Prostate gland (tissue), 2 donors: ENCODE measurements at places on chromosomes 2 and 18. TPM values are rescaled to one million over a fixed set of nuclear protein-coding genes. Genes with fewer than 3 reads are reported as not detected.

DNA sequence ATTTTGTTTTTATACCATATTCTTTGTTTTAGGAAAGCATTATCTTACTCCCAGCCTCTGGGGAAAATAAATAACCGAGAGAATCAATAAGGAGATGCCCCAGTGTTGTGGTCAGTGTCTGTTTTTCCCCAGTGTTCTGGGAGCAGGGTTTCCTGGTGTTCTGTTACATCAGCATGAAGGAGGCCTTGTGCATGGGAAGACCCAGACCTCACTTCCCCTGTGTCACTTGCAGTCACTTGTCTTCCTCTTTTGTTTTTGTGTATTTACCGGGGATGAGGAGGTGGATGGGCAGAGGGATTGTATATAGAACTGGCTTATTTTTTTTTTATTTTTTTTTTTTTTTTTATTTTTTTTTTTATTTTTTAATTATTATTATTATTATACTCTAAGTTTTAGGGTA is 45.0 kb upstream of the MGAT5 start:
- H3K4me1 ChIP-seq = no peaks in the 10 kb centered on the region
- H3K27ac ChIP-seq = no peak overlapping the region
- H3K36me3 ChIP-seq = no peaks in the 10 kb centered on the region
- no peak overlapping the region for H3K4me3 ChIP-seq

The POU3F3 gene
- total RNA-seq = not detected

- no peak overlapping the region for H3K27ac ChIP-seq
- no peak overlapping the region for H3K4me3 ChIP-seq
- H3K27me3 ChIP-seq = no peaks in the 10 kb centered on the region
- no peak for DNase-seq
These were observed 174.8 kb upstream of the ACAA2 start for GRCh38 chr18:49988101-49988500.

- DNase-seq = no peak
- H3K27ac ChIP-seq = no peak overlapping the region
- H3K36me3 ChIP-seq = no peaks in the 10 kb centered on the region
- H3K4me1 ChIP-seq = no peaks in the 10 kb centered on the region
These were observed 752.6 kb upstream of the ACVR2A start for GRCh38 chr2:147092266-147092665.

The SIGLEC15 gene
- total RNA-seq = 0.91 TPM

The PDCD1 gene
- total RNA-seq = 0.80 TPM

GRCh38 chr2:10000541-10000940 is 42.8 kb upstream of the KLF11 start:
- H3K4me1 ChIP-seq = no peaks in the 10 kb centered on the region
- no peak overlapping the region for H3K4me3 ChIP-seq
- no peaks in the 10 kb centered on the region for H3K27me3 ChIP-seq
- H3K27ac ChIP-seq = no peak overlapping the region

The PIAS2 gene
- total RNA-seq = 35.2 TPM

- no peaks in the 10 kb centered on the region for H3K4me1 ChIP-seq
- no peak overlapping the region for H3K27ac ChIP-seq
- peak; percentile 13 for DNase-seq
- H3K27me3 ChIP-seq = no peaks in the 10 kb centered on the region
- no peak overlapping the region for H3K4me3 ChIP-seq
- H3K36me3 ChIP-seq = no peaks in the 10 kb centered on the region
These were observed 514.2 kb upstream of the MYT1L start for GRCh38 chr2:2845267-2845666.

GRCh38 chr2:152635635-152636298 is 81.5 kb downstream of the PRPF40A start:
- no peaks in the 10 kb centered on the region for H3K27me3 ChIP-seq
- H3K27ac ChIP-seq = no peak overlapping the region
- DNase-seq = peak; percentile 16
- H3K36me3 ChIP-seq = no peaks in the 10 kb centered on the region
- H3K4me3 ChIP-seq = no peak overlapping the region

DNA sequence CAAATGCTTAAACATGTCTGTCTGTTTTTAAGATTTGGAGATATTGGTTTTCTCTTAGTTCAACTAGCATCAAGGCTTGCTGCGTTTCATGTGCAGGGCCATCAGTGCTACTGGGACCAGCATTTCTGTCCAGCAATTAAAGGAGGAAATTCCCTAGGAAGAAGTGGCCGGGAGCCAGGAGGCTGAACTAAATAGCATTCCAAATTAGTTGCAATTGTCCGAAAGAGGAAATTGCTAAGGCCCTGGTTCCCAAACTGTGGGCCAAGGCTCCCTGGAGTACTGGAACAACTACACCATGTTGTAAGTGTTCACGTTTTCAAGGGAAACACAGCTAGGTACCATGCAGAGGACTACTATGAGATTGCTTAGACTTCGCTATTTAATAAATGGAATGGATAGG is 257.9 kb downstream of the PTPRM start:
- DNase-seq = no peak
- no peaks in the 10 kb centered on the region for H3K36me3 ChIP-seq
- no peaks in the 10 kb centered on the region for H3K27me3 ChIP-seq
- no peak overlapping the region for H3K4me3 ChIP-seq
- H3K27ac ChIP-seq = no peak overlapping the region

DNA sequence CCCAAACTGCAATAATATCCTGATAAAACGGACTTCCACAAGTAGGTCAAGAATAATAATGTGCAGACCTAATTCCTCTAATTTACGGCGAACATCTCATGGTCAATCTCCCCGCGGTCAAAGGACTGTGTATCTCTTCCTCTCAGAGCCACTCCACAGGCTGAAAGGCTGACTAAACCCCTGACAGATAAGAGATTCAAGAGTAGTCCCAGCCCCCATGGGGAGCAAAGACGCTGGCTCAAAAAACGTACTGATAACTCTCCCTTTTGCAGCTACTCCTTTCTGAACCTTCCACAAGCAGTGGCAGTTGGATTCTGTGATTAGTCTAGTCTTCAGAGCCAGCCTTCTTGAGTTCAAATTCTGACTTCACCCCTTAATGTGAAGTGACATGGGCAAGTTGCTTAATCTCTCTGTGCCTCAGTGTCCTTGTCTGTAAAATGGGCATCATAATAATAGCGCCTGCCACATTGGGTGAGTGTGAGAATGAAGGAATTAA is 19.7 kb upstream of the IL18R1 start:
- no peaks in the 10 kb centered on the region for H3K36me3 ChIP-seq
- no peak for DNase-seq
- no peak overlapping the region for H3K27ac ChIP-seq
- no peaks in the 10 kb centered on the region for H3K27me3 ChIP-seq

The ZNF804A gene
- 0.41 TPM for total RNA-seq

GRCh38 chr18:31819106-31819924 is 58.6 kb upstream of the SLC25A52 start:
- DNase-seq = peak; percentile 12
- H3K36me3 ChIP-seq = no peaks in the 10 kb centered on the region
- H3K4me1 ChIP-seq = no peaks in the 10 kb centered on the region
- no peak overlapping the region for H3K27ac ChIP-seq
- no peaks in the 10 kb centered on the region for H3K27me3 ChIP-seq

DNA sequence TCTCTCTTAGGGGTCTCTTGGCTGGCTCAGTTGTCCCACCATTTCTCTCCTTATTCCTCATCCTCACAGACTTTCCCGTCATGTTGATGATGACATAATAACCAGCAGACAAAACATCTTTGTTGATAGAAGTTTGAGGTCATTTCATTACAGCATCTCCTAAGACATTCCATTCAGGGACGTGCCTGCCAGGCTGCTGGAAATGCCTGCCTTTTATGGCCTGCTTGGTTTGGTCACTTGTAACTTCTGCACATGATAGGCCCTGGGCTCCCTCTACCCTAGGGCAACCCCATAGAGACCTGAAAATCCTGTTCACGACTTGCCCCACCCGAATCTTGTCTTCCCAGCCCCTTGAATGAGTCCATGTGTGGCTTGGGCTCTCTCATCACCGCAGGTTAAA is 81.7 kb downstream of the SDC1 start:
- no peaks in the 10 kb centered on the region for H3K27me3 ChIP-seq
- no peaks in the 10 kb centered on the region for H3K4me1 ChIP-seq
- no peak overlapping the region for H3K4me3 ChIP-seq
- H3K27ac ChIP-seq = no peak overlapping the region
- H3K36me3 ChIP-seq = no peaks in the 10 kb centered on the region
- DNase-seq = no peak

The RFTN2 gene
- 2.3 TPM for total RNA-seq

The RNF152 gene
- total RNA-seq = 15.5 TPM

DNA sequence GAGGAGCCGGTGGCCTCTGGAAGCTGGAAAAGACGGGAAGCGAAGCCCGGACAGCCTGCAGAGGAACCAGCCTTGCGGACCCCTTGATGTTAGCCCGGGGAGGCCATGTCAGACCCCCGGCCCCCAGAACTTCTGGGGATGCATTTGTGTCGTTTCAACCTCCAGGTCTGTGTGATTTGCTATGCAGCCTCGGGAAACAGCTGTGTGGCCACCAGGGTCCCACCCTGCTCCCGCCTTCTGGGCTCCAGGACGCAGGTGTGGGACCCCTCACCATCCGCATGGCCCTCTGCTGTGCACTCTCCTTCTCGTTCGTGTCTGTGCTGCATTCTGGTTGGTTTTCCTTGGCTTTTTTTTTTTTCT is 13.3 kb downstream of the NEU4 start:
- no peak overlapping the region for H3K4me3 ChIP-seq
- no peaks in the 10 kb centered on the region for H3K27me3 ChIP-seq
- no peaks in the 10 kb centered on the region for H3K4me1 ChIP-seq
- H3K36me3 ChIP-seq = no peaks in the 10 kb centered on the region

The DPYSL5 gene
- not detected for total RNA-seq

DNA sequence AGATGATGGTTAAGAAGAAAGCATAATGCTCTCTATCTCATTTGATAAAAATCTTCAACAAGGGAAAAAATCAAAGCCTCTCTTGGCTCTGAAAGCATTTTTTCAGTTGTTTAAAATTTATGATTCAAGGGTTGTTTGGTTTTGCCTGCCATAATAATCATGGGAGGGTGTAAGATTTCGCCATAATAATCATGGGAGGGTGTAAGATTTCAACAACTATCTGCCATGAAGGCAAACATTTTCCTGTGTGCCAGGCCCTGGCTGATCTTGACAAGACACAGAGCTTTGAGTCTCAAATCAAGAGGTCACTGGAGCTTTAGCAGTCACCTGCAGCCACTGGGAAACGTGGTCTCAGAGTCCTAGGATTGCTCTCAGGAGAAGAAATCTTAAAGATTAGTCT is 175.1 kb upstream of the PIEZO2 start:
- no peaks in the 10 kb centered on the region for H3K4me1 ChIP-seq
- H3K27ac ChIP-seq = no peak overlapping the region
- no peak overlapping the region for H3K4me3 ChIP-seq
- no peaks in the 10 kb centered on the region for H3K36me3 ChIP-seq
- H3K27me3 ChIP-seq = no peaks in the 10 kb centered on the region
- no peak for DNase-seq

The L3MBTL4 gene
- 20.5 TPM for total RNA-seq

- no peaks in the 10 kb centered on the region for H3K36me3 ChIP-seq
- no peak overlapping the region for H3K27ac ChIP-seq
- H3K27me3 ChIP-seq = no peaks in the 10 kb centered on the region
These were observed 177.8 kb downstream of the EIPR1 start for GRCh38 chr2:3199627-3200345.

DNA sequence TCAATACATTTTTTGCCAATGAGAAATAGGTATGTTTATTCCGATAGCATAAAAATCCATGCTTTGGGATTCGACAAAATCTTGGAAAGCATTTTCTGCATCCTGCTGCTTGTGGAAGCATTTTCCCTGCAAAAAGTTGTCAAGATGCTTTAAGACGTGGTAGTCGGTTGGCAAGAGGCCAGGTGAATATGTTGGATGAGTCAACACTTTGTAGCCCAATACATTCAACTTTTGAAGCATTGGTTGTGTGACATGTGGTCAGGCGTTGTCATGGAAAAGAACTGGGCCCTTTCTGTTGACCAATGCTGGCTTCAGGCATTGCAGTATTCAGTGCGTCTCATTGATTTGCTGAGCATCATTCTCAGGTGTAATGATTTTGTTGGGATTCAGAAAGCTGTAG is 764.5 kb downstream of the TRIB2 start:
- no peak overlapping the region for H3K27ac ChIP-seq
- no peak for DNase-seq
- no peaks in the 10 kb centered on the region for H3K36me3 ChIP-seq

DNA sequence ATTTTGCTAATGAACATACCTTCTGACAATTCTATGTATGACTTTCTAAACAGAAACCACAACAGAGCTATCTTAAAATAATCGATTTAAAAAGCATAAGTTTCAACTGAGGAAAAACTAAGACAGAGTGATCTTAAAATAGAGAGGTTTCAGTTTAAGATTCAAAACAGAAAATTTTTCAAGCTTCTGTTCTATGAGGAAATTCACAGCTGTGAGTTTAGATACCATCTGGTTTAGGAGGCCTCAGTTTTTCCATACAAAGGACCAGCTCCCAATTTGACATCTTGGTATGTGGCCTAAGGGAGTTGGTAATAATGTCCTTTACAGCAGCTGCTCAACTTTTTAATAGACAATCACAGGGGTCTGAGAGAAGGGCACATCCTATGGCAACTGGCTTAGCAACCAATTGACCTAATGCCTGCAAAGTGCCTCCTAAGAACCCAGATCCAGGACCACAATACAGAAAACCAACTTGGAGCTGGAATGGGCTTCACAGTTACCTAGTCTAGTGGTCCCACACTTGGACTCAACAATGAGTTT is 39.7 kb downstream of the MDH1 start:
- H3K36me3 ChIP-seq = no peaks in the 10 kb centered on the region
- no peaks in the 10 kb centered on the region for H3K27me3 ChIP-seq
- H3K4me3 ChIP-seq = no peak overlapping the region
- no peak for DNase-seq

The FSIP2 gene
- total RNA-seq = 7.3 TPM
